ENCODE measurements at places on chromosomes 3 and 15.

DNA sequence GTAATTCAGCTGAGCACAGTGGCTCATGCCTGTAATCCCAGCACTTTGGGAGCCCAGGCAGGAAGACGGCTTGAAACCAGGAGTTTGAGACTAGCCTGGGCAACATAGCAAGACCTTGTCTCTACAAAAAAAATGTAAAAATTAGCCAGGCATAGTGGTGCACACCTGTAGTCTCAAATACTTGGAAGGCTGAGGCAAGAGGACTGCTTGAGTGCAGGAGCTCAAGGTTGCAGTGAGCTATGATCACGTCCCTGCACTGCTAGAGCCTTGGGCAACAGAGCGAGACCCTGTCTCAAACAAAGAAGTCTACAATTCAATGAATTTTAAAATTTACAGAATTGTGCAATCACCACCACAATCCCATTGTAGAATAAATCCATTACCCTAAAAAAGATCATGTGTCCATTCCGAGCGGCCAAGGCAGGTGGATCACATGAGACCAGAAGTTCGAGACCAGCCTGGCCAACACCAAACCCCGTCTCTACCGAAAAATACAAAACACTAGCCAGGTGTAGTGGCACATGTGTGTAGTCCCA, 45.2 kb downstream of the FBXO22 start:
- no peak for DNase-seq

DNA sequence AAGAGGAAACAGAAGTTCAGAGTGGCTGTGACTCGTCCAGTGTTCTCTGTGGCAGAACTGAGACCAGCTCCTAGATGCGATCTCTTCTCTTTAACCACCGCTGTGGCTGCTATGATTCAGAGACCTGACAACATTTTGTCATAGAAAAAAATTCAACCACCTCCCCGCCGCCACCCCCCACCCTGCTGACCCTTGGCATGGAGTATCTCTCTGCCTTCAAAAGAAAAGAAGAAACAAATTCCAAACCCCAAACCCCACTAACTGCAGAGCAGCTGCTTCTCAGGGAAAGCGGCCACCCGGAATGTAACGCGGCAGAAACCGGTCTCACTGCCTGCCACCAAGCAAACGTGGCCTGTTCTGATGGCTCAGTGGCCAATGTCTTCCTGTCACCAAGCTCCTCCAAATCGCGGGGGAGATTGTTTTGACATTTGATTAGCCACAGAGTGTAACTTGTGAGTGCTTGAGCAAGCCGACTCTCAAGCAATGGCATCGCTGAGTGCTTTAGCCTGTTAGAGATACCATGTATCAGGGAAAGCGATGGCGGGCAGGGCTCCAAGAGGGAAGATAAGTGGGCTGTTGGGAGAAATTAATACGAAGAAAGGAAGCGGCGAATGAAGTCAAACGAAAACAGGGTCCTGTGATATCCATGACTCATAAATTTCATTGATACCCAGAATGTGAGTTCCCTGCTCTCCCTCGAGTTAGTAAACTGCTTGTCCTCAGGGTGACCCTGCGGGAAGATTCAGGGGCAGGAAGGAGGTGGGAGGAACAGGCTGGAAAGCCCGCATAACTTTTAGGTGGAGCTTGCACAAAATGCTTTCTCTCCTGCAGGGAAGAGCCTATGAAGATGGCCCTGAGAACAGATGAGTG, 44.8 kb upstream of the TLE3 start:
- DNase-seq, result no peak

DNA sequence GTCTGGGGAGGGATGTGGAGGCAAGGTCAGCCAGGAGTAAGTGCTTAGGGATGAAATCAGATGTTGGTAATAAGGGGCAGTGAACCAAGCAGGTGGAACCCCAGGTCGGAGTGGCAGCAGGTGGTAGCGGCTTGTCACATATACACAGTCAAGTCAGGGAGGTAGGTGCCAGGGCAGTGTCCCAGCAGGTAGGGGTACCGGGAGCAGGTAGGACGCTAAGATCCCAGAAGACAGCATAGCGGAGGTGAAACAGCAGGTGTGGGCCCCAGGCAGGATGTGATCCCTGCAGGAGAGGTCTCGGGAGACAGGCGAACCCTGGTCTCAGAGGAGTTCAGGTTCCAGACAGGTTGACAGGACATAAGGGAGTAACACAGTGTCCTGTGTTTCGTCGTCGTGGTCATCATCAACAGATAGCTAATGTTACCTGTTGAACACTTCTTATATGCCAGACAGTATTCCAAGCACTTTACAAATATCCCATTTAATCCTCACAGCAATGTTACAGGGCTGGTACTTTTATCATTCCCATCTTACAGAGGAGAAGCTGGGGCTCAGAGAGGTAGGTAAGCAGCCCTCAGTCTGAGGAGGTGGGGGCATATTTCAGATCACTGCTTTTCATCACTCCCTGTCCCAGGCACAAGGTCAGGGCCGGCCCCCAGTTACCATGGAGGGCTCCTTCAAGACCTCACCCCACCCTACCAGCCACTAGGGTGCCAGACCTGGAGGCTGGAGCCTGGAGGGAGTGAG, 241.6 kb downstream of the UACA start:
- no peak for DNase-seq

DNA sequence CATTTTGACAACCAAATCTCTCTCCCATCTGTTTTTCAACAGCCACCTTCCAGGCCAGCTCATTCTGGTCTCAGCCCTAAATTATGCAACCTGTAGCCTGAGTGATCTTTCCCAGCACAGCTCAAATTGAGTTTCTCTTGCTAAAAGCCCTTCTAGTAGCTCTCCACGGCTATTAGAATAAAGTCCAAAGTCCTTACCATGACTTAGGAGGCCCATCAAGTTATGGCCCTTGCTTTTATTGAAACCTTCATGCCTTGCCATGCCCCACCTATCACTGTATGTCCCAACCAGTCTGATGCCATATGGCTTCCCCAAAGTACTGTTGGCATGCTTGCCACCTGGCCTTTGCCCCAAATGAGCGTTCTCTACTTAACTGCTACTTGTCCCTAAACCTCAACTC, 303.5 kb upstream of the GADL1 start:
- no peak for DNase-seq

GRCh38 chr3:58874248-58874741, 175.5 kb downstream of the CFAP20DC start:
- no peak for DNase-seq

DNA sequence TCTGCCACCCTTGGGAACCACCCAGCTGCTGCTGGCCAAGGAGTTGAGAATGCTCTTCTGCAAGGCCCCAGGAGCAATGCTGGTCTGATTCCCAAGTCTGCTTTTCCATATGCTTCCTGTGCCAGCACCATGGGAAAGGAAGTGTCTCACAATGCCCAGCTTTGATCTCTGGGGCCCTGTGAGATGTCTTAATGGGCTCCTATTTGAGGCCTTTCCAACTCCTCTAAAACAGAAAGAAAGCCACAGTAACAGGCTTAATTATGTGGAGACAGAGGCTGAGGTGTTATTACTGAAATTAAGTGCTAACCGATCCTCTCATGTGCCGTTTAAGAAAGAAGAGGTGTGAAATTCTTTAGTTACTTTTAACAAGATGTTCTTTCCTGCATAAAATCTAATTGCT, 4.5 kb downstream of the EOGT start:
- no peak for DNase-seq

- peak; percentile 75 for DNase-seq
Measured at GRCh38 chr15:59292442-59293151, 80.1 kb downstream of the MYO1E start.

DNA sequence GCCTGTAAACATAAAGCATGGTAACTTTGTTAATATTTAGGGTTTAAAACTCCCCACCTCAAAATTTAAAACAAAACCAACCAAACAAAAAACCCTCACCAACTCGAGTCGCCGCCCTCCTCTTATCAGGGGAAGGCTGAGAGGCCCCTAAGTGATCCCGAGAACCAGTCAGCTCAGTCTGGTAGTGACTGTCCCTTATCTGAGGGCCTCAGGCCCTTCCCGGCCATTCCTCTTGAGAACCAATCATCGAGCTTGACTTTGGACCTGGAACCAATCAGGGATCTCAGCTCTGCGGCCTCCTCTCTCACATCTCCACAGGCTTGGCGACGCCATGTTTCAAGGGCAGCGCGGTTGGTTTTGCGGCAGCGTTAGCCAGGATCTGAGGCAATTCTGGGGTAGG, at the start of gene TERB2:
TERB2 (plus strand) TSS at position 300 of the 400 bp plus-strand sequence; CDS start at position 332, 32 bp downstream.
- no peak for DNase-seq

GRCh38 chr3:4529876-4530588, 36.9 kb downstream of the ITPR1 start:
- DNase-seq, result no peak

DNA sequence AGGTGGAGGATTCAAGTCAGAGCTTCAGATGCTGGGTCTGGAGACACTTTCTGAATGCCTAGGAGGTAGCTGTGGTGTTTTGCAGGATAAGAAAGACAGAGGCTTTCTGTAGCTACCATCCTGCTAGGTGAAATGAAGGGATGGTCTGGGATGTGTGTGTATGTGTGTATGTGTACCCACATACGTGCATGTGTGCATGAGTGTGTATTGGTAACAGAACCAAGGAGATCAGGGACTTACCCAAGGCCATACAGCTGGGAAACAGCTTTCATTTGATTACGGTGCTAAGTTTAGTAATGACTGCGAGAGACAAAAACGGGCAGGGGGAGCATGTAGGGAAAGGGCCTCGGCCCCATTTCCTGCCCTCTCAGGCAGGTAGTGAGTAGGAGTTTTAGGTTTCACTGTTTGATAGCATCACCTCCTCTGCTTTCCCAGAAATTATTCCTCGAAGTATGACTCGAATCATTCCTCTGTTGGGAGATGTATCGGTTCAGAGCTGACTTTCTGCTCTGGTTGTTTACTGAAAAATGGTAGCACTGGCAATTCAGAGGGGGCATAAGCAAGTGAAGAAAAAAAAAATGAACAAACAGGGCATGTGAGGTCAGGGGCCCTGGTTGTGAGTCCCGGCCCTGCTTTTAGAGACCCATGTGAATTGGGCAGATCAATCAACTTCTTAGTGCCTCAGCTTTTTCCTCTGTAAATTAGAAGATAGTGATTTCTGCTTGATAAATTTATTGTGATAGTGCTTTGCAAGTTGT, 130.7 kb downstream of the LPP start:
- DNase-seq, result no peak

DNA sequence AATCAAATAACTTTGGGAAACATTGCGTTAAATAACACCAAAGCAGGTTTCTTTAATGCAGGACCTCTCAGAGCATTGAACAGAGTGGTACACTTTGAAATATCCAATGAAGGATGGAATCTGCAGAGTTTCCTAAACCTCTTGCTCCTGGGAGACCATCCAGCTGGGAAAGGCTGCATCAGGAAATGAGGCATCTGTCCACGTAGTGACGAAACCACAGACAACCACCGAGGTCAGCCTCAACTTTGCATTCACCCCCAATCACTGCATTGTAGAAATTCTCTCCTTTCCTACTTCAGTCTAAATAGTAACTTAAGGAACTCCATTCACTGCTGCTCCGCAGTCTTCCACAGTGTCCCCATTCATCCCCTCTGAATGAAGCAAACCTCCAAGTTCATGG, 41.5 kb upstream of the CDV3 start:
- DNase-seq, result no peak

DNA sequence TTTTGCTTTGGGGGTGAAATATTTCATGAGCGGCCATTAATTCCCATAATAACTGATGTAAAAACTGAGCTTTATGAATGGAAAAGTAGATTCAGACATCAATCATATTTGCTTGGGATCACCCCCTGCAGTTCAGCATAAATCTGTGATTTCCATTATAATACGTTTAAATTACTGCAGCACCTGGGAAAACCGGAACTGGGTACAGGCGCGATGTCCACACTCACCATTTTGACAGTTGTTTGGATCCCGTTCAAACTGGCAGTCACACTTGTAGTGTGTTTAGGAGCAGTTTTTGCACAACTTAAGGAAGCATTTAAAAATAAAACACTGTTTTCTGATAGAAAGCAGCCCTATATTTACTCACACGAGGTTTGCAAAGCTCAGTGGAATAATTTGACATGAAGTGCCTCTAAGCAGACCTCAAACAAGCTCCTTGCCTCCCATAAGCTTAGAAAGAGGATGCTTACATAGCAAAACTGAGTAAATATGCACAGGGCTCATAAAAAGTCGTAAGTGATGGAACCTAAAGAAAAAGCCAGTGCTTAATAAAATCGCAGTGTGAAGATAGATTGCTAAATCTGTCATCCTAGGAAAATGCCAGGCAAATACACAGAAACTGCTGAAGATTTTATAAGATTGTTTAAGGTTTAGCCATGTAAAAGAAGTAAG, 377.6 kb downstream of the PTPRG start:
- no peak for DNase-seq

- DNase-seq, result no peak
Measured at GRCh38 chr3:100682056-100682853, 27.0 kb upstream of the TFG start.

DNA sequence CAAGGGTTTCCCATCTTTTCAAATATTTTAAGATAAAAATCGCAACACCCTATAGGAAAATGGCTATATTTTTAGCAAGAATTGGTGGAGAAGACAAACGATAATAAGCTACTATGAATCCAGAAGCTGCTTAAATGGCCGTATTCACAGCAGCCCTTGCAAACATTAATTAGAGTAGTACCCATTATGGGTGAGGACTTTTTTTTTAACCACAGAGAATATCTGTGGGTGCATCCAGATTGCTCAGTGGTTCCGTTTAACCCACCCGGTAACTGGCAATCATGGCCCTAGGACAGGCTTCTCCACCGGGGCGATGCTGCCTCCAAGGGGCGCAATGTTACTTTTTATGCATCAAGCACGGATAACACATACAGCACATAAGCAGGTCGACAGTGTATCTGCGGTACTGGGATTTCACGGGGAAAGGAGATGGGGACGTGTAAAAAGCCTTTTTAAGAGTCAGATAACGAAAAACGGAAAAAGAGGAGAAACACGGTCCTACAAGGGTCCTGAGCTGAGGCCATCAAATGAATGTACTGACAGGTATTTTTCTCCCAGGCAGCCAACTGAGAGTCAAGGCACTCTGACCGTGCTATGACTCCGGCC, 968 bp upstream of the TMEM266 start:
- DNase-seq, result peak; percentile 25

DNA sequence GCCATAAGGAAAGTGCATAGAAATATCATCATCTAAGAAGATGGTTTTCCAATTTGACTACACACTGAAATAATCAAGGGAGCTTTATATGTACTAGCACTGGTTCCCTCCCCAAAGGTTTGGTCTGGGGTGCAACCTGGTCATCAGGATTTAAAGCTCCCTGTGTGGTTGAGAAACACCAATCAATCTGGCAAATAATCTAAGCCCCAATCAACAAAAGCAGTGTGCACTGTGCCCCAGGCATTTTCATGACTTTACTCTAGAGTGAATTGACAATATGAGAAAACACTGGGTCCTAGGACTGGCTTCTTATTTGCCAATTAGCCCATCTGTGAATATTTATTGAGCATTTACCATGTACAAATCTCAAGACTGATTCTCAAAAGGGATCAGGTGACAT, 255.1 kb downstream of the MEIS2 start:
- no peak for DNase-seq

- DNase-seq, result no peak
Measured at GRCh38 chr3:48784426-48785120, 63.1 kb downstream of the PRKAR2A start.

GRCh38 chr15:75817138-75817935, 25.9 kb upstream of the UBE2Q2 start:
- no peak for DNase-seq

Data from nucleus accumbens (tissue), 56 donors.